ENCODE measurements at places on chromosomes 12 and 14.

DNA sequence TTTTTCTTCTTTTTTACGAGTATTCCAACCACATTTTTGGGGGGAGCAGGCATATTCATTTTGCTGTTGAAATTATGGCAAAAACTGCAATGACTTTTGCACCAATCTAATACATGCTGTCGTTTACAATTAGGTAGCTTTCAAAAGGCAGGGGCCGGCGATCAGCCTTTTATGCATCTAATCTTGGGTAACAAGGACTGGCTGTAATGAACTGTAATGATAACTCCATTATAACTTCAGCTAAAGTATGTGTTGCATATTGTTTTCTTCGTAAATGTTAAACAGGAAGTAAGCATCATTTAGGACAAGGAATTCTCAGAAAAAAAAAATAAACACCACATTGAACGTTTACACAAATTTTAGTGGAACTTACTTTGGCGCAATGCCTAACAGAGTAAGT is 30.3 kb upstream of the KLRF1 start:
- no peak for DNase-seq

GRCh38 chr12:102470945-102471344 is 9.4 kb downstream of the IGF1 start:
- DNase-seq: no peak

DNA sequence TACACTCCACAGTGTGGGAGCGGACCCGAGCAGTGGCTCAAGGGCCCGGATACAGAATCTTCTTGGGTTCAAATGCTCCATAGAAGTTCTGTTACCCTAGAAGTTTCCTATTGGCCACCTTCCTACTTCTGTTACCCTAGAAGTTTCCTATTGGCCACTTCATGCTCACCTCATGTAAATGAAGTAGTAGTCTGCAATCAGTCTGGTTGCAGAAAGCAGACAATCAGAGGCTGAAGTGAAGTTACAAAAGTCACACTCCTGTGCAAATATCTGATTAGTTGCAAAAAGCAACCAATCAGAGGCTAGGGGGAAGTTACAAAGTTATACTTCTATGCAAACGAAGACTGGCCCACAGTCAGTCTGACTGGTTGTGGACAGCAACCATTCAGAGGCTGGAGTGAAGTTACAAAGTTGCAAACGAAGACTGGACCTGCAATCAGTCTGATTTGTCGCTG is 77.8 kb upstream of the CPNE8 start:
- no peak for DNase-seq

DNA sequence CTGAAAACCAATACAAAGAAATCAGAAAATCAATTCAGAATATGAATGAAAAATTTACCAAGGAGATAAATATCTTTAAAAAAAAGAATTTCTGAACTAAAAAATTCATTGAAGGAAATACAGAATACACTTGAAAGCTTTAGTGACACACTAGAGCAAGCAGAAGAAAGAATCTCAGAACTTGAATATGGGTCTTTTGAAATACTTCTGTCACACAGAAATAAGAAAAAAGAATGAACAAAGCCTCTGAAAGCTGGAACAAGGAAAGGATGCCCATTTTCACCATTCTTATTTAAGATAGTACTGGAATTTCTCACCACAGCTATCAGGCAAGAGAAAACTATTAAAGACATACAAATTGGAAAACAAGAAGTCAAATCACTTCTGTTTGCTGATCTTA is 103.1 kb upstream of the NEDD1 start:
- no peak for DNase-seq

GRCh38 chr12:126837697-126838096 is 1429.3 kb upstream of the TMEM132C start:
- no peak for DNase-seq

DNA sequence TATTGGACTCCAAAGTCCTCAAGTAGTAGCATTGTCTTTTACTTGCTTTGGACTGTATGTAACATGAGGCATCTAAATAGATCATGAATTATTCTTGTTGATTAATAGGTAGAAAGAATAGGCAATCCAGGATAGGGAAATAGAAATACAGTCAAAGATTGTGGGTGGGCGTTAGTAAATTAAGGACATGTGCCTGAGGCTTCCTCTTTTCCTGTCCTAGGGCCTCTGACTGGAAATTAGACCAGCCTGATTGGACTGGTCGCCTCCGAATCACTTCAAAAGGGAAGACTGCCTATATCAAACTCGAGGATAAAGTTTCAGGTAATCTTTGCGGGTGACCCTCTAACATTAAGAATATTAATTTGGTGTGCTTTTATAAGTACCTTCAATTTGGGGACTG is 7.6 kb downstream of the NECAP1 start:
- DNase-seq: no peak

GRCh38 chr12:105748806-105749600 is 389.8 kb downstream of the NUAK1 start:
- no peak for DNase-seq

DNA sequence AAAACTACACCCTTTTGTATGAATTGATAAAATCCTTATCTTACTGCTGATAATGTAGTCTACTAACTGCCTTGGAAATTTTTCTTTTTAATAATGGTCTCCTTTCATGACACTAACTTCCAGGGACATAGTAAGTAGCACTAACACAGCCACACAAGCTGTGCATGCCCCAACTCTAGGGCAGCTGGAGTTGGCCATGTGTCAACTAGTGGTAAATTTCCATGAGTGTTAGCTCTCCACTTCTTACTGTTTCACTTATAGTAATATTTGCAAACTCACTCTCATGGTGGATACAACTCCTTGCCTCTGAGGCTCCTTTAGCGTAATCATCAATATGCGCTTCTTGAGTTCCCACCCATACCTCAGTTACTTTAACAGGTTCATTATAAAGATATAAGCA is 38.0 kb downstream of the LGR5 start:
- DNase-seq: no peak

DNA sequence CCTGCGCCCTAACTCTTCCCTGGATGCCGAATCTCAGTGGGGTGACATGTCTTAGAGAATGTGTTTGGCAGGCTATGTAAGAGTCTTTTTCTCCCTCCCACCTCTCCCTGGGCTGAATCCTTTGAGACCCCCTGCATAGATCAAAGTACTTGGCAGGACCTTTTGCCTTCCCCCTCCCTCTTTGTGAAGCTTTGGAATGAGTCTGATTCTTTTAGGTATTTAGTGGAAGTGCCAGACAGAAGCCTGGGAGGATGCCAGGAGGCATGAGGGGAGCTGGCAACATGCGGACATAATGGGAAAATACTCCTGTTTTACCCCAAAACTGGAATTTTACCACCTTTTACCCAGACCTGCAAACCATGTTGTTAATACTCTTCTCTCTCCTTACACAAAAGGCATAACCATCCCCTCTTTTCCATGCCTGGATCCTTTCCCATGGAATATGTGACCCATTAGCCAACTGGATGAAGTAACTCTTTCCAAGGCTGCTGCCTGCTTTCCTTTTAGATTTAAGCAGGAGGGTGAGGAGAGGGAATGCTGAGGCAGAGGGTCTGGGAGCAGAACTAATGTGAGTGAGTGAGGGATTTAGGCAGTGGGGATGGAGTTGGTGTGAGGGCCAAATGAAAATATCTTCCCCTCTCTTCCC is 41.7 kb downstream of the TTLL5 start:
- DNase-seq: no peak

DNA sequence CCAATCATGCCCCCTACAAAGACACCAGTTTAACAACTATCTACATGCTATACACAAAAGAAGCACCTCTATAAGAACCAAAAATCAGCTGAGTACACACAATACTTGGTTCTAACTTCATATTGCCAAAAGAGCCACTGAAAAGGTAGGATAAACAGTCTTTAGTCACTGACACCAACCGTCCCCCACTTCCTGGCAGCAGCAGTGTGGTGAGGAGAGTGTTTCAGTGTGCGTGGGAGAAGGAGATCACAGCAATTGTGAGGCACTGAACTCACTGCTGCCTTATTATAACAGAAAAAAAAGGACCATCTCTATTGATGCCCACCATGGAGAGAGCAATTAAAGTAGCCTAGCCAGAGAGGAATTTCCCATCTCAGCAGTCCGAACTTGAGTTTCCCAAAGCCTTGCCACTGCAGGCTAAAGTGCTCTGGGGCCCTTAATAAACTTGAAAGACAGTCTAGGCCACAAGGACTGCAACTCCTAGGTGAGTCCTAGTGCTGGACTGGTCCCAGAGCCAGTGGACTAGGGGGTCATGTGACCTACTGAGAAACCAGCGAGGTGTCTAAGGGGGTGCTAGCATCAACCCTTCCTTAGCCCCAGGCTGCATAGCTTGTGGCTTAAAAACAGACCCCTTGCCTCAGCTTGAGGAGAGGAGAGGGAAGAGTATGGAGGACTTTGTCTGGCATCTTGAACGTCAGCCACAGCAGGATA is 37.1 kb upstream of the LMNTD1 start:
- DNase-seq: no peak

GRCh38 chr12:107558816-107559382 is 126.7 kb upstream of the PWP1 start:
- DNase-seq: no peak

- no peak for DNase-seq
These were observed 11.6 kb downstream of the TNS2 start for GRCh38 chr12:53061404-53062010.

Data from SK-N-MC (cell line).